ENCODE measurements at places on chromosomes 1 and 21.

DNA sequence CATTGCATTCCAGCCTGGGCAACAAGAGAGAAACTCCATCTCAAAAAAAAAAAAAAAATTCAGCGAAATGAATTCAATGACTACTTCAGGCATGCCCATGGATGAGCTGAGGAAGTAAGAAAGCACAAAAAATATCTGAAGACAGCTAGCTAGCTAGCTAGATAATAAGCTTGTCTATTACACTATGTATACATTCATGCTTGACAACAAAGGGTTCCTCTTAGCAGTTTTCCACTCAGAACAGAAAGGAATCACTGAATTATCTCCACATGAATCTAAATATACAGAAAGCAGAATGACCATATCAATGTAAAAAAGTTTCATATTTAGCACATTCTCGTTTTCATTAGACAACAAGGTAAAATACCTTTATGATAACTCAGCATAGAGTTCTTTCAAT lies 32.1 kb downstream of the USP48 start:
- DNase-seq = no peak

DNA sequence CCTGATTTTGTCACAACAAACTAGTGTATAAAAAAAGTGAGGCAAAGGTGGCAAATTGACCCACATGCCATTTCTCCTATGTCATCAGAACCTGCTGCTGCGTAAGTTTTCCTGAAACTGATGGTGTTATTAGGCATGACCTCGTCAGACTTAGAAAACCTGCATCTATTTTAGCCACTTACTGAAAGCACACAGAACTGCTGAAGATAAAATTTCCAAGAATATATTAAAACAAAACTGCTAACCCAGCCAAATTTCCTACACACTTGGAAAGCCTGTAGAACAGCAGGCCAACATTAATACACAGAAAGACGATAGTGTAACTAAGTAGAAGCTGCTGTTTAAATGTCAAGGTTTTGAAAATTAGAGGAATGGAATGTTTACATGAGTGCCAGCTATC lies 674.5 kb upstream of the CXADR start:
- DNase-seq = no peak

DNA sequence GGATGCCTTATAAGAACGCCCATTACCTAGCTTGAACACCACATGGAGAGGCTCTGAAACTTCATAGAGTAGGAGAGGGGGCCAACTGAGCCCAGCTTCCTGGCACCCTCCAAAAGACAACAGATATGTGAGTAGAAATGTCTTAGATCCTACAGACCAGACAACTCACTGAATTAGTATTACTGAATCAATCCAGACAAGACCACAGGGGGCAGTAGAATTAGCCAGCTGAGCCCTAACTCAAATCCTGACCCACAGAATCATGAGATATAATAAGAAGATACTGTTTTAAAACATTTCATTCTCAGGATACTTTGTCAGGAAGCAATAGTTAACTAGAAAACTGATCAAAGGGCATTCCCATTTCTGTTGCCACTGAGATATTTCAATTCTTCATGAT lies 45.8 kb upstream of the C1orf21 start:
- DNase-seq = no peak

DNA sequence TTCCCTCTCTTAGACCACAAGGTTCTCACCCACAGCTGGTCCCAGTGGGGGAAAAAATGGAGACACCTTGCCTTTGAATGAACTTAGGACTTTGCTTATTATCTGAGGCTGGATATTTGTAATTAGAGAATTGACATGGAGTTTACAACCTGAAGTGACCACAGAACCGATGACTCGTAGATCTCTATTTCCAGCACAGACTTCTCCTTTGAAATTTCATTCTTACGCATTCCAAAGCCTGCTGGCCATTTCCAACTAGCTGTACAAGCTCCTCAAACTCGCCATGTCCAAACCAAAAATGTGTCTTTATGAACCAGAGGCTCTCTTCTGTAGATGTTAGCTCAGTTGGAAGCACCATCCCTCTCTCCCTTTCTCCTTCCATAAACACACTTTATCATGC lies 12.0 kb downstream of the RAB7B start:
- DNase-seq = no peak

GRCh38 chr1:39896909-39897685 lies 4.6 kb downstream of the MYCL start:
- DNase-seq = no peak

DNA sequence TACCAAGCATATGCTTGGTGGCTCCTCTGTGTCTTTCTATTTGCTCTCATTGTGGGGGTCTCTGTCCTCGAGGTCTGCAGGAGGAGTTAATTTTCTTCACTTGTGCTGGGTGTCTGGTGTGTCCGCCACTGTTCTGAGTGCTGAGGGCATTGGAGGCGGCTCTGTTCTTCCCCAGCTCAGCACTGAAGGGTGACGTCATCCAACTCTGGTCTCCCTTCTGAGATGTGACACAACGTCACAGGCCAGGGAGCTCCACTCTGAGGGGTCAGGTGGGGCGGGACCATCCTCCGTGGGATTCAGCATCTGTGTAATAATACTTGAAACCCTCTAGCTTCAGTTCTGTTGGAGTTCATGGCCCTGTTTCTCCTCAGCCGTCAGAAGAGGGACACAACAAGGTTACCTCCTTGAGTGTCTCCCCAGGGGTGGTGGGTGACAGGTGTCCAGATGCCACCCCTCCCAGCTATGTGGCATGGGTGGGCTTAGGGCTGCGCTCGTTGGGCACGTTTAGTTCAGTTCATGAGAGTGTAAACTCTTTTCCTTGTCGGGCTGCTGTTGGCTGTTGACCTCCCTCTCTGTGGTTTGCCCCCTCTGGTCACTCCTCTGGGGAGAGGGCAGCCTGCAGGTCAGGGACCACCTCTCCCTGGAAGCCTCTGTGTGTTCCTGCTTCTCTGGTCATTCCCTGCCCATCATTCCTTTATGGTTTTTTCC lies 3.1 kb downstream of the IBA57 start:
- no peak for DNase-seq

DNA sequence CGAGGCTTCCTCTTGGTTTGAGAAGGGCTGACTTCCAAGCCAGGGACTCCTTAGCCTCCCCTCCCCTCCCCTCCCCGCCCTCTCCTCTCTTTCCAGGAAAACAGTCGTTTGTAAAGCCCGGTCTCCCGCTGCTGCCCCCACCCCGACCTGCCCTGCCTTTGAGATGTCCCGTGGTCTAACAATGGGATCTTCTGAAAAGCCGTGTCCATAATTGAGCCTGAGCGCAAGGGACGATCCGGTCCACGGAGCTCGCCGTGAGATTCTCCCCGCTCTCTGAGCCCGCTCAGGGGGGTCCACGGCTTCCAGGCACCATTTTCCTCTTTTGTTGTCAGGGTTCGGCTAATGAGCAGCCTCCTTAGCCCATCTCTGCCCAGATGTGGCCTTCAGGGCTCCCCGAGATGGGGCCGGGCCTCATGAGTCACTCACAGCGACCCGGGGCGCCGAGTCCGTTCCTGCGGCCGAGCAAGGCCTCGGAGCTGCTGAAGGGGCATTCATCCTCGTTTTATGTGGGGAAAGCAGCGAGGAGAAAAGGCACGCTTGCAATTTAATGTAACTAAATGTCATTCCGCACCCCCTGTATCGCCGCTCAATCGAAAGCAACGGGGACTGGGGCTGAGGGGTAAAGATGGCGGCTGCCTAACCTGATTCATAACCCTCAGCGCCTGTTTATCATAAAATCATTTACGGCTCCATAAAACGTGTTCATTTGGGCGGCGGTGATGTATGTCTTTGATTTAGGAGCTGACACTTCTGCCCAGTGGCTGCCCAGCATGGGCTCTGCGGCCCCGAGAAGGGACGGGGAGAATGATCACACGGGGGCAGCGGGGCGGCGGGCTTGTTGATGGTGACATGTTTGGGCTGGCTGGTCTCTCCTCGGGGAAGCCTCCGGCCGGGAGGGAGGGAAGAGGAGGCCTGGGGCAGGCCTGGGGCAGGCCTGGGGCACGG lies 232.6 kb upstream of the C1orf174 start:
- DNase-seq = no peak

Measured in T-helper 1 cell (primary cell).